ENCODE measurements at places on chromosomes 6 and 20. TPM values are rescaled to one million over a fixed set of nuclear protein-coding genes. Genes with fewer than 3 reads are reported as not detected.

DNA sequence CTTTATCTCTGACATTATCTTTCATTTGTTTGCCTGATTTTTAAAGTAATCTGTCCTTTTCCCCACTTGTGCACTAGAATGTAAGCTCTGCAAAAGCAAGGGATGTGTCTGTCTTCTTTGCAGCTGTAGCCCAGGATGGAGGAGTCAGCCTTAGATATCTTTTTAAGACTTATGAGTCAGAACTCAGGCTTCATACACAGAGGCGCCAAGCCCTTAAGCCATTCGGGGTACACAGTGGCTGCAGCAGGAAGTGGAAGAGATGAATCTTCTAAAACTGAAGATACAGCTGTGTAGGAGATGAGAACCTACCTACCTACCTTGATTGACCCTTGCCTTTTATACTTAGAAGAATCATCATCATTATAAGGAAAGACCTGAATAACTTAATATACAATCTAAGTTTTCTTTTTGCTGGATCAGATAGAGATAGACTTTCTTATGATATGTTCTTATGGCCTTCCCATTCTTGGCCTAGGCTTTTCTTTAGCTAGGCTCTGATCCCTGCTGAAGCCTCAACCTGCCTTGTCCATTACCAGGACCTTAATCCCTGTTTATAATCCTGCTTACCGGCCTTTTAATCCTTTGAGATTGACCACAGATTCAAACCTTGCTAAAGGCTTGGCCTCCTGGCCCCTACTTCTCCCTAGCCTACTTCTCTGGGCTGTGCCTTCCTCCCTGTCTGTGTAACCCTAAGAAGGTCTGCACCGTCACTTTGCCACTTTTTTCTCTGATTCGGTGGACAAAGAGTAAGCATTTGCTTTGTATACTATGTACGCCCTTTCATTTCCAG is 304.5 kb downstream of the PRL start:
- no peak for DNase-seq

DNA sequence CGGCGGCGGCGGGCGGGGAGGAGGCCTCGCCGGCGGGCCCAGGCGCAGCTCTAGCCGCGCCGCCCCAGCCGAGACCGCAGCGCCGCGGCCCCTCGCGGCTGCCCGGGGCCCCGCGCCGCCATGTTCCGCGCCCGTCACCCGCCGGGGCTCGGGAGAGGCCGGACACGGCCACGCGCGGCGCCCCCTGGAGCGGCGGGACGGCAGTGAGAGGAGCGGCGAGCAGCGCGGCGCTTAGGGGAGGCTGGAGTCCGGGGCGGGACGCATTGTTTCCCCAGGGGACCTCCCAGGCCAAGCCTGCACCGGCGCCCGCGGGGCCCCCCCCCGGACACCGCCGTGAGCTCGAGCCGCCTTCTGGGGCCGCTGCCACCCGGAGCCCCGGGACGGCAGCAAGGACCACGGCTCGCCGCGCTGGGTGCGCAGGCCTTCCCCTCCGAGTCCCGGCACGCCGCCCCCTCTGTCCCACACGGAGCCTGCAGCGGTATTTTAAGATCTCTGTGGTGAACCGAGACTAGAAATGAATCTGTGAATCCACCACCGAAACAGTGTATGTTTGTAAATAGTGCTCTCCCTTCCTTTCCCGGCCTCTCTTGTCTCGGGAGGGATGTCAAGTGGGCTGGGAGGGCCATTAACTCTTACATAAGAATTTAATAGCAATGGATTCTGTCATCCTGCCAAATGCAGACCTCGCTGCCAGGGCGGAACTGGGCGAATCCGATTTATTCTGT is 424 bp upstream of the KIF13A start:
- DNase-seq: peak; percentile 86

- DNase-seq: no peak
Measured at GRCh38 chr20:5627463-5628050, 122.6 kb upstream of the SHLD1 start.

The FOXC1 gene
- total RNA-seq: 9.8 TPM

The XKR7 gene
- total RNA-seq: not detected

GRCh38 chr6:34531580-34532201 is 24.4 kb downstream of the SPDEF start:
- no peak for DNase-seq

The VARS2 gene
- 18.9 TPM for total RNA-seq

DNA sequence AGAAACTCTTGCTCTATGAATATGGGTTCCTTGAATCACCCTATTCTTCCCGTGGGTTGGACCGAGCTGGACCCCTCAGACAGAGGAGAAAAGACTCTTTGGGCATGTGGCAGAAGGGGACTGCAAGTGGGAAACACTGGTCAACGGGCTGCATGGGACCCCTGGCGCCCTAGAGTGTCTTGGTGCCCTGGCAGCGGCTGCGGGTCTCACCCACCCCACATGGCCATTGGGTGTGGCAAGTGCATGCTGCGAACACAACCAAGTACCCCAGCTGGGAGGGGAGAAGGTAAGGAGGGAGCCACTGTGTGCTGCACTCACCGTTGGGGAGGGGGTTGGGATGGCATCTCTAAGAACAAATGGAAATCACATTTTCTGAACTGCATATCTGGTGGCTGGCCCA is 438.8 kb upstream of the EYS start:
- no peak for DNase-seq

Measured in vagina (tissue), 2 donors.